K562 (cell line): ENCODE measurements at places on chromosomes 3 and 15.

GRCh38 chr15:64699751-64700388, 75.5 kb downstream of the RBPMS2 start:
- no peak for DNase-seq

GRCh38 chr3:94481226-94481898, 418.5 kb downstream of the NSUN3 start:
- no peak for DNase-seq

DNA sequence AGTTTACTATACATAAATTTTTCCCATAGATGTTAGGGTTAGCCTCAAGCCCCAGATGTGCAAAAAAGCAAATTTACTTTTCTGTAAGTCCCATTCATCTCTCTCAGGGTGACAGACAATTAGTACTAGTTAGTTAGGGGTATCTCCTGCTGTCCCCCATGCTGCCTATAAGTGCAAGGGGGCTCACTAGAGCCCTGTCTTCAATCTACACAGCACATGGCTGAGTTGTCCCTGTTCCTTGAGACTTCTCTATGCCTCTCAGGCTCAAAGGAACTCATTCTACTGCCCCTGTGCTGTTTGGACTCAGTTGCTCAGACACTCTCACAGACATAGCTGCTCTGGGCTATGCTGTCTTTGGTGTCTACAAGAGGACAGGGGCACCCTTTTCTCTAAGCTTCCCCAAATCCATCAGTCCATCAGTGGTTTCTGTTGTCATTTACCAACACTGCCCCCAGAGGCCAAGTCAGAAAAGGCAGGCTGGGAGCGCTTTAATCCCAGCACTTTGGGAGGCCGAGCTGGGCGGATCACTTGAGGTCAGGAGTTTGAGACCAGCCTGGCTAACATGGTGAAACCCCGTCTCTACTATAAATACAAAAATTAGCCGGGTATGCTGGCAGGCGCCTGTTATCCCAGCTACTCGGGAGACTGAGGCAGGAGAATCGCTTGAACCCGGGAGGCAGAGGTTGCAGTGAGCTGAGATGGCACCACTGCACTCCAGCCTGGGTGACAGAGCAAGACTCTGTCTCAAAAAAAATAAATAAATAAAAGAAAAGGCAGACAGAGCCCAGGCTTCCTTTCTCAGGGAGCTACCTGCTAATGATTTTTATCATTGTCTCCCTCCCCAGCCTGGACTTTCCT, 31.4 kb upstream of the PRTG start:
- DNase-seq, result peak; percentile 59

GRCh38 chr15:72685301-72685924, 569 bp downstream of the HIGD2B start:
- DNase-seq, result no peak

DNA sequence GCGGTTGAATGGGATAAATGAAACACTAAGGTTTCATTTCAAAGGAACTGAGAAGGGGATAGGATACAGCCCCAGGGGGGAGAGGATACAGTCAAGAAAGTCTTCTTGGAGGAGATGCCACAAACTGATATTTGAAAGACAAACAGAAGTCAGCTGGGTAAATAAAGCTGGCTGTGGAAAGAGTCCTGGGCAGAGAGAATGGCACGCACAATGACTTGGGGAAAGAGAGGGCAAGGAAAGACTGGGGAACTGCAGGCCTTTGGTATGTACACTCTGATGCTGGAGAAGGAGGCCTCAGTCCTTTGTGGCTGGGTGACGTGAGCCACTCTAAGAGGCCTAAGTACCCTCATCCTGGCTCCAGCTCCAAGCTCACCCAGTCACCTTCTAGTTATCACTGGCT, 45.2 kb upstream of the LMCD1 start:
- DNase-seq, result no peak

GRCh38 chr3:151468284-151468917, 7.5 kb upstream of the IGSF10 start:
- DNase-seq, result peak; percentile 81

GRCh38 chr3:64856106-64856505, 168.3 kb upstream of the ADAMTS9 start:
- DNase-seq, result no peak

- DNase-seq, result no peak
Observed at GRCh38 chr3:188465311-188465710, 311.4 kb downstream of the LPP start.

GRCh38 chr15:82640672-82641071, 6.5 kb downstream of the CPEB1 start:
- DNase-seq, result no peak
